NCI-H1092 treated with DMSO at 0.1 percent for 48 hours (cell line): ENCODE measurements at places on chromosomes 5 and 9.
A peak's percentile ranks its signal among the peaks of the same experiment; 100 is the strongest.

- no peak for DNase-seq
Measured at GRCh38 chr9:87520172-87520683, 22.6 kb downstream of the DAPK1 start.

DNA sequence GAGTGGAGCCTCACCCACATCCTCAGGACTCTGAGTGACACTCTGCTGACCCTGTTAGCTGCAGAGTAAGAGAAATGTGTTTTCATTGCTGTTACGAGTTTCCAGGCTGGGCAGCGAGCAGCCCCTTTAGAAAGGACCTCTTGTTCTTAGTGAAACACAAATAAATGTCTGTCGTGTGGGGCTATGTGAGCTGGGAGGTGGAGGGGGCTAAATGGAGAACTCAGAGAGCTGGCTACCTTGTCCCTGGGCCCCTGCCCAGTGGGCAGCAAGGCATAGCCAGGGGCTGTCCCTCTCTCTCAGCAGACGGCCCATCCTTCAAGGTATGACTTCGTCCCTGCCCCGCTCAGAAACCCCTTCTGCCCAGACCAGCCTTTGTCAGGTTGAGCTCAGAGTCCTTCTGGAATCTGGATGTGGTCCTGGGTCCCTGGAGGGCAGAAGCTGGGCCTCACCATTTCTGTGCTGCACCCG is 10.2 kb downstream of the DCANP1 start:
- DNase-seq = no peak

DNA sequence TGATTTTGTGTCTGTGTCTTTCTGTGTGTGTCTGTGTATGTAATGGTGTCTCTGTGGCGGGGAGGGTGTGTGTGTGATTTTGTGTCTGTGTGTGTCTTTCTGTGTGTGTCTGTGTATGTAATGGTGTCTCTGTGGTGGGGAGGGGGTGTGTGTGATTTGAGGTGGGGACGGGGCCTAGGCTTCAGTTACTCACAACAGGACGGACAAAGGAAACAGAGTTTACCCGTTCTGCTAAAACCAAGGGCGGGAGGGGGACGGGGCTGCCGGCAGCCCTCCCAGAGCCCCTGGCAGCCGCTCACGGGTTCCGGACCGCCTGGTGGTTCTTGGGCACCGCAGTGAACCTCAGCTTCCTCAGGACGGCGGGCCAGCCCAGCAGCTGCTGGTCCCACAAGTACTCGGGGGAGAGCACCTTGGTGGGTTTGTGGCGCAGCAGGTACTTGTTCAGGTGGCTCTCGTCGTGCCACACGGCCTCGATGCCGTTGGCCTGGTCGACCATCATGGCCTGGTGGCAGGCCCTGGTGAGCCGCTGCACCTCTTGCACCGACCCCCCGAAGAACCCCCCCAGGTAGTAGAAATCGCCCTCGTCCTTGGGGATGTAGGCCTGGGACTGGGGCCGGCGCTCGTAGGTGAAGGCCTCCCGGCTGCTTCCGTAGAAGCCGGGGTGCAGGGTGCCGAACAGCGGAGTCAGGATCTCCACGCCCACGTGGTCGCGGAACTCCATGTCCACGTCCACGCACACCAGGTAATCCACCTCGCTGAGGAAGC is 19.4 kb downstream of the ABO start:
- DNase-seq = no peak

- DNase-seq = no peak
Measured at GRCh38 chr9:125932012-125932411, 184.8 kb downstream of the PBX3 start.

- no peak for DNase-seq
Measured at GRCh38 chr5:122073864-122074263, 4.2 kb downstream of the LOX start.

GRCh38 chr5:14671414-14671813 is 6.9 kb downstream of the OTULIN start:
- no peak for DNase-seq

DNA sequence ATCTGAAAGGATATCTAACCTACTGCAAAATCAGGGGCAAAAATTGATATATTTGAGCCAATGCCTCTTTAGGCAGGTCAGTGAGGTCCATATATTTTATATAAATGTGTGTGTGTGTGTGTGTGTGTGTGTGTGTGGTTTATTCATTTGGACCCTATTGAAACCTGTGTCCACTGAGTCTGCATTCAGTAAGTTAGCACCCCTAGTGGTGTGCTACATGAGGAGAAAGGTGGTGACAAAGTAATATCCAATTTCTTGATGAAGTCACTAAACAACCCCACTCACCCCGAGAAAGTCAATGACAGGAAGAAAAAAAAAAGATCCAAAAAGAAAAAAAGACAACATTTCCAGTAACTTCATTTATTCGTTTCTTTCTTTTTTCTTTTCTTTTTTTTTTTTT is 4.1 kb downstream of the FBXW11 start:
- DNase-seq = no peak

DNA sequence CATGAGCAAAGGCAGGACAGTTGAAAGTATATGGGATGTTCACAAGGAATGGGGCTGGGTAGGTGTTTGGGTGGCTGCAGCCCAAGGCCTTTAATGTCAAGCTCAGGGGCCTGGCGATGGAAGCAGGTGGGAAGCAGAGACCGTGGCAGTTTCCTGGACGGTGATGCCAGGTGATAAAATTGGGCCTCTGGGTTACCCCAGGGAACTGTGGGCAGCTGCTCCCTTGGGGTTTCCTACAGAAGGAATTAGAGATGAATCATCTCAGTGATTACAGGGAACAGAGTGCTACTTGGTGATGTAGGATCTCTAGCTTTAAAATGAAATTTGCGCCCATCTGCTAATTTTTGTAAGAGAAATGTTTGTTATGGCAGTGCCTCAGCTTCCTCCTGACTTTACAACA is 39.2 kb downstream of the TSTD2 start:
- DNase-seq = peak; percentile 71

DNA sequence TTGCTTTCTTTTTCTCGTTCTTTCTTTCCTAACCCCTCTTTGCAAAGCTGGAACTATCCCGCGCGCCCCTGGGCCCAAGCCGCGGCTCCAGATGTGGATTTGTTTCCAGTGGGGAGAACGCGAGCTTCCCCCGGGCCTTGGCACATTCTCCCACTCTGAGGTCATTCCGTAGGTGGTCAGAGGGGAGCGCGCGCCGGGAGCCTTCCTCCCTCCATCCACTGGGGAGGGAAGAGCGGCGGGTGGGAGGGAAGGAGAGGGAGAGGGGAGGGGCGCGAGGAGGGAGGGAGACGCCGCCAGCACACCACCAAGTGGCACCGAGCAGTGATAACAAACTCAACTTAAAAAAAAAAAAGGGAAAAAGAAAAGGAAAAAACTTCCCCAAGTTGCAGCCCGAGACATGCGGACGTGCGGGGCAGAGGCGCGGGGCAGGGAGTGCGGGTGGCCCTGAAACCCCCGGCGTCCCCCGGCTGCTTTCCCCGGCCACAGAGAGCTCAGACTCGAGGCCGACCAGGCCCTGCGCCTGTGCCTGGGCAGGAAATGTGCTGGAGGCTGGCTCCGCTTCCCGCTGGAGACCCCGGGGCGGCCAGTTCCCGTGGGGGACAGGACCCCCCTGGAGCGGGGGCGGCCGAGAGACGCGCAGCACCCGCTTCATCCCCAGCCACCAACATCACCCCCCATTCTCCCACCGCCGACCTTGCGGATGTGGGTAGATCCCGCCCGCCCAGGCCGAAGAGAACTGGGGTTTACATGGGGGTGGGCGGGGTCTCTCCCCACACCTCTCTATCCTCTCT is 3.1 kb downstream of the IER5L start:
- peak; percentile 9 for DNase-seq

- DNase-seq = peak; percentile 37
Measured at GRCh38 chr5:176744584-176744965, 65.8 kb upstream of the UNC5A start.

- no peak for DNase-seq
Measured at GRCh38 chr9:114574438-114574837, 13.1 kb upstream of the ATP6V1G1 start.

- no peak for DNase-seq
Measured at GRCh38 chr5:50855001-50855400, 188.6 kb downstream of the PARP8 start.

- no peak for DNase-seq
Measured at GRCh38 chr9:110007477-110008270, 200.3 kb downstream of the C9orf152 start.
